ENCODE measurements at places on chromosomes 5 and 9.

DNA sequence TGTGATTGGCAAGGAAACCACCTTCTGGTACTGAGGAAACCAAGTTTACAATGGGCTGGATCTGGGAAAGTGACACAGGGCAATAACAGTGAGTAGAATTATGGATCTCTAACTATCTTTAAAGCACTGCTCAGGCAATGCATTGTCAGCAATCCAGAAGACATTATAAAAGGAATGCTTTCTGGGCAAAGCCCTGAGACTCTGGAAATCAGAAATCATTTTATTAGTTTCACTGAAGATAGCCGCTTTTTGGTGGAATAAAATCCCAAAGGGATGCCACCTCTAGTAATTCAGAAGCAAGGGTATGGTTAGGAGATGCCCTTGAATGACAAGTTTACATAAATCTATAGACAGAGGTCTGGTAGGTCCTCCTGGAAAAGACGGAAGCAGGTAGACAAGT lies 211.1 kb downstream of the DMRT2 start:
- DNase-seq: no peak

DNA sequence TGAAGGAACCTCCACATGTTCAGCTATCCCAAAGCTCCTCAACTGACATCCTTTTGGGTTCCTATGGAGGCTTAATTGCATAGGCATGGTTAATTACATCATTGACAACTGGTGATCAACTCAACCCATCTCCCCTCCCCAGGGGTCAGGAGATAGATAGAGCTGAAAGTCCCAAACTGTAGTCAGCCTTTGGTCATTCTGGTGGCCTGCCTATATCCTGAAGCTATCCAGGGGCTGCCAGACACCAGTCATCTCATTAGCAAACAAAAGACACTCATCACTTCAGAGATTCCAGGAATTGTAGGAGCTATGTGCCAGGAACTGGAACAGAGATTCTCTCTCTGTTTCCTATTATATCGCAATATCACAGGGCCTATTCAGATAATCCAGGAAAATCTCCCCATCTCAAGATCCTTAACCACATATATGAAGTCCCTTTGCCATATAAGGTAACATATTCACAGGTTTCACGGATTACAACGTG lies 646.5 kb upstream of the GRAMD2B start:
- no peak for DNase-seq

DNA sequence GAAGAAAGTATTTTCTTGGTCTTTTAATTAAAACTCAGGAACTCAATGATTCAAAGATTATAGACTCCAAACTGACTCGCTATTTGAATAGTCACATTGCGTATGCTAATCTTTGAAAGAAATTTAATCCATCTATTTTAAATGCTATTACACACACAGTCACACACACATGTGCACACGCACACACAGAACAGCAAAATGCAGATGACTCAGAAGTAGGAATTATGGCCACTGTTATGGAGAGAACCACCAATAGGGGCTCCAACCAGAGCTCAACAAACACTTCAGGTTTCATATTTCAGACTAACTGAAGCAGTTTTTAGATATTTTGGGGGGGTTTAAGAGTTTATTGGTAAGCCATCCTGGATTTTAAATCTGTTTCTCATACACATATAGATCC lies 1917.9 kb downstream of the EFNA5 start:
- no peak for DNase-seq

DNA sequence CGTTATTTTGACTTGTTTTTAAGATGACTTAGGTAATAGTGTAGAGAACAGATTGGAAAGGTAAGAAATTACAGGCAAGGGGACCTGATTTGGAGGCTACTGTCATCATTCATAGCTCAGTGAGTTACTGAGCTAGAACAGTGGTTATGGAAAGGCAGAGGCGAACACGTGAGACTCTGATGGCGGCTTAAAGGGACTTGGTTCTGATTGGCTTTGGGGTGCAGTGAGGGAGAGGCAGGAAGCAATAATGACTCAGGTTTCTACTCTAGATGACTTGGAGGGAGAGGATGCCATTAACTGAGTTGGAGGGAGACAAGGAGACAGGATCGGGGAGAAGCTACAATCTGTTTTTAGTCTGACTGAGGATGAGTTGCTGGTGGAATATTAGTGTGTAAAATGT lies 3.0 kb downstream of the F2RL2 start:
- no peak for DNase-seq

DNA sequence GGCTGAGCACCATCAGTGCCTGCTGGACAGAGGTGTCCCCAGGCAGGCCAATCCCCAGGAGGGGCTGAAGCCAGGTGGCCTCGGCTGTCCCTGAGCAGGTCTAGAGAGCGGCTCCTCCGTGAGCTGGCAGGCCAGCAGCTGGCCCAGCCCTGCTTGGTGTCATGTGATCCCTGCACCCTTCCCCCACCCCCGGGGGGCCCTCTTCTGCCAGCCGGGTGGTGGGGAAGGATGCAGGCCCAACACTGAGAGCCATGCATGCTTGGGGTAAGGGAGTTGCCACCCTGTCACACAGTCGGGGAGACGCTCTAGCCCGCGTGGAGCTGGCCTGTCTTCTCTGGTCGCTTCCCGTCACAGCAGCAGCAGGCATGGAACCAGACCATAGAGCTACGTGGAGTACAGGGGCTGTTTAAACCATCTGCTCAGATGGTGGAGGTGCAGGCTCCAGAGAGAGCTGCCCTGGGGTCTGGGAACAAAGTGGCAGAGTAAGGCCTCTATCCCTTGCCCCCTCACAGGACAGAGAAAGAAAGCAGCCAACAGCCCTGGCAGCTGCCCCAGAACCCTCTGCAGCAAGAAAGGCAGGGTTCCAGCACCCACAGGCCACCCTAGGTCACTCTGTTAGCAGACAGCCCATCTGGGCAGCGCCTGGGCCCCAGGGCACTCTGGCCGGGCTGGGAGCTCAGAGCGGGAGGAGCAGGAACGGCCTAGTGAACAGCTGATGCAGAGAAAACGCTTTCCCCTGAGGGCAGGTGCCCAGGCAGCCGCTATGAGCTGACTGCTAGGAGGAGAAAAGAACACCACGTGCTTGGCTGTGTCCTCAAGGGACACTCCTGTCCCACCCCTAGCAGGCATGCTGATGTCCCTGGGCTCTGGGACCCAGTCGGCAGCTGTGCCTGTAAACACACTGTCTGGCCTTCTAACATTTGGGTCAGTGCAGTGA lies 6.8 kb downstream of the RALGDS start:
- no peak for DNase-seq

- no peak for DNase-seq
These were observed 108.5 kb upstream of the ADAMTS16 start for GRCh38 chr5:5031665-5032064.

DNA sequence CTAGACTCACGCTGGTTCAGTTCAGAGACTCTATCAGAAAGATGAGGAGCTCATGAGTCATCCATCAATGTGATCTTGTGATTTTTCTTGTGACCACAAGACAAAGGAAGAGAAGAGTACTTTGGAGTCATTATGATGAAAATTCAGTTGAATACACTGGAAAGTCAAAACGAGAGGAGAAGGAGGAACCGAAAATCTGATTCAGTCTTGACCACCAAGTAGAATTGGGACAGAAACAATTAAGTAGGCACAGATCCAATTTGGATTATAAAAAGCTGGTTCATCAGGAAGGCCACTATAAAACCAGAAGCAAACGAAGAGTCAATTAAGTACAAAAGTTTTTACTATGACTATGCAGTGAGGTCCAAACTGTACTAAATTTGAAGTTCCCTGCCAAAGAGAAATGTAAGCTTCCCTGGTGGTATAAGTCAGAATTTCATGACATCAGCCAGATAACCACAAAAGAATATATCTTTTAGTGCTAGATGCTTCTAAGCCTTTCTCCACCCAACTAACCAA lies 90.9 kb downstream of the THBS4 start:
- DNase-seq: no peak

- no peak for DNase-seq
These were observed 46.6 kb downstream of the ATP10B start for GRCh38 chr5:160805376-160805775.

All from activated naive CD4-positive, alpha-beta T cell treated with anti-CD3 and anti-CD28 coated beads, Interleukin-2, amount 10 ng/mL, durations not matched to agents 7 days and 5 days (primary cell).